Right cardiac atrium (tissue), 5 donors: ENCODE measurements at places on chromosomes 3 and 15. TPM values are rescaled to one million over a fixed set of nuclear protein-coding genes. Genes with fewer than 3 reads are reported as not detected.
A peak's percentile ranks its signal among the peaks of the same experiment; 100 is the strongest.

Gene WDR72
- total RNA-seq: 0.23 TPM

Gene MGLL
- 52.2 TPM for total RNA-seq

DNA sequence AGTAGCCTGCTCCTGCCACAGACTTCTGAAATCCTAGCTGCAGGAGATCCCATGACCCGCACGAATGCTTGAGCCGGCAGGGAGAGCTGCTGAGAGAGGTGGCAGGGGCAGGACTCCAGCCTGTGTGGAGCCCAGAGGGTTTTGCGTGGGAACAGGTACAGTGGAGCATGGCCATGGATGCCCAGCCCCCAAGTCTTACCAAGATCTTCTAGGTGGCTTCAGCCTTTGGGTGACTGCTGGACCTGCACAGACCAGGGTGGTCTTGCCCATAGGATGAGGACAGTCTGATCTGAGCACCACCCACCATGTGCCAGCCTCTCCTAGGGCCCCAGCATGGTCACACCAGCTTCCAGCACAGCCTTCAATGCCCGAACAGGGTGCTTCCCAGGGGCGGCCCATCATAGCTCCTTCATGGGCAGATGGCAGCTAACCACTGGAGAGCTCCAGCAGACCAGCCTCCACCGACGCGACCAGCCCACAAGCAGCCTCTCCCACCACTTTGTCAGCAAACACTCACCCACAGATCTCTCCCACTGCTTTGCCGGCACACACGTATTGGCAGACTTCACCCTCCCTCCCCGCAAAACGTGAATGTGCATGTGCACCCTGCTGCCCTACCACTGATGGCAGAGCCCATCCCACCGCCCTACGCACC, 56.0 kb downstream of the ADAMTS17 start:
- no peak for DNase-seq

DNA sequence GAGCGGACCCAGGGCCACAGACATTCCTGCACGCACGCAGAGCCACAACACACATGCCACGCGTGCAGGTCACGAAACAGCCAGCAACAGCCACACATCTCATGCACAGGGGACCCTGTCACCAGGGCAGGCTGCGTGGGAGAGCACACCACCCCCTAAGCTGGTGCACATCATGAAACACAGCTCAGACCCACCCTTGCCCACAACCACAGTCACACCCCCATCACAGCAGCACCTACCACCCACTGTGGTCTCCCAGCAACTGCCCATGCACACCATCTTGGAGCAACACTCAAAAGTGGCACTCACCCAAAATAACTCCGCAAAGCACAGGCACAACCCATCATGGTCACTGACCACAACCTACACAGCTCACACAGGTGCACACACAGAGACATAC, 75.7 kb downstream of the OCA2 start:
- no peak for DNase-seq

Gene IDH3A
- total RNA-seq: 496 TPM

Gene RFT1
- 12.8 TPM for total RNA-seq

Gene SEMA7A
- 2.4 TPM for total RNA-seq

- DNase-seq: no peak
Measured at GRCh38 chr3:129231331-129232119, 17.9 kb upstream of the COPG1 start.

DNA sequence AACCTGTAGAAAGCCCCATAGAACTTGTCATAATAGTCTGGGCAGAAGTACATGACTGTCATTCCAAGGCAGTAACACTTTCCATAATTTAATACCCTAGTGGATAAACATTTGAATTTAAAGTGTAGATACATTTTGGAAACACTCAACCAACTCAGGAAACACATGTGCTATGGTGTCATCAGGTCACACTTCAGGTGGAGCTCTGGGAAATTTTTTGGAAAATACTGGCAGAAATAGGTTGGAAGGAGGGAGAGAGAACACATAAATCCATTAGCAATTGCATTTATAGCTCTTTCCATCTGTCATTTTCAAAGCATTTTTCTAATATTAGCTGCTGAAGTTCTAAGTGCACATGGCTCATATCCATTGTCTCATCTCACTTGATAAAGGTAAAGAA, 135.7 kb downstream of the MEIS2 start:
- no peak for DNase-seq

Gene GABRA5
- 0.74 TPM for total RNA-seq

Gene ZNF770
- total RNA-seq: 41.7 TPM

DNA sequence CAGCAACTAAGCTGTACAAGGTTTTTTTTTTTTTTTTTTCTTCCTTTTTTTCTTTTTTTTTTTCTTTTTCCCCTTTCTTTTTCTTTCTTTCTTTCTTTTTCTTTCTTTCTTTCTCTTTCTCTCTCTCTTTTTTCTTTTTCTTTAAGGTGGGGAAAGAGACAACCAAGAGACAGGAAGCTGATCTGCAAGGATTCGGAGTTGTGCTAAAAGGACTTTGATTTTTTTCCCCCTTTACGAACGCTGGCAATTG, 148 bp downstream of the RBMS3 start:
- no peak for DNase-seq

GRCh38 chr3:76402926-76403325, 617.6 kb upstream of the ZNF717 start:
- DNase-seq: no peak

GRCh38 chr3:51390246-51391074, 625 bp upstream of the RBM15B start:
- no peak for DNase-seq

DNA sequence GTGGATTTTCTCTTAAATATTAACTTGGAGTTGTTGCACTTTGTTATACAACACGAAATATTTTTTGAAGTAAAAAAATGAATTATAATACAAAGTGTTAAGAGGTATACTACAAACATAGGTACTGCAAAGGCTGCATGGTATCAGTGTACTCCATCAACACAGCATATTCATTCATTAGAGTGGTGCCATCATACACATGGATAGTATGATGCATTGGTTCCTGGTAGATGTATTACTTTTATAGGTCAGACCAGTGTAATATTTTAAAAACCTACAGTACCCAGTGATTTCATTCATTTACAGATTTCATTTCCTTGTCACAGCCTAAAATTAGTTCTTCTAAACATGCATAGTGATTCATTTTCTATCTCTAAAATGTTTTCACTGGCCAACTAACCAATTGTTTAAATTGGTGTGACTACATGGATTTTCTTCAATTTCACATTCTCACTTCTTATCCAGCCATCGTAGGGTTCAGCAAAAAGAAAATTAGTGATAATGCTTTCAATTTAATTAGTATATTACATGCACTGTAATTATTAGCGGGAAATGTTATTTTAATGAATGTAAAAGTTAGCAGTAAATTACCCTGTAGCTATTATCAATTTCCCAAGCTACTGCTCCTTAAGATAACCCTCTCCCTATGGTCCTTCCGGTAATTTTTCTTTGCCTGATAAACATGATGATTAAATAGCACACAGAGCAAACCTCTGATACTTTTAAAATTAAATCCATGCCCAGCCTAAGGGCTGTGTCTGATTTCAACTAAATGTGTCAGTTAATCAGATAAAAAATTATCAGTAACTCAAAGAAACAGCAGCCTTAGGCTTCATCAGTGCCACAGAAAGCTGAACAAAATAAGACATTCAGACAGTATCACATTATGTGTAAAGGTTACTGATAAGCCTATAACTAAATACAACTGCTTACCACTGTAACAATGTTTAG, 68.4 kb downstream of the DPH6 start:
- DNase-seq: no peak

GRCh38 chr3:66466606-66467270, 34.1 kb downstream of the LRIG1 start:
- no peak for DNase-seq

Gene RAMAC
- 13.6 TPM for total RNA-seq

Gene ZFYVE19
- total RNA-seq: 20.3 TPM

DNA sequence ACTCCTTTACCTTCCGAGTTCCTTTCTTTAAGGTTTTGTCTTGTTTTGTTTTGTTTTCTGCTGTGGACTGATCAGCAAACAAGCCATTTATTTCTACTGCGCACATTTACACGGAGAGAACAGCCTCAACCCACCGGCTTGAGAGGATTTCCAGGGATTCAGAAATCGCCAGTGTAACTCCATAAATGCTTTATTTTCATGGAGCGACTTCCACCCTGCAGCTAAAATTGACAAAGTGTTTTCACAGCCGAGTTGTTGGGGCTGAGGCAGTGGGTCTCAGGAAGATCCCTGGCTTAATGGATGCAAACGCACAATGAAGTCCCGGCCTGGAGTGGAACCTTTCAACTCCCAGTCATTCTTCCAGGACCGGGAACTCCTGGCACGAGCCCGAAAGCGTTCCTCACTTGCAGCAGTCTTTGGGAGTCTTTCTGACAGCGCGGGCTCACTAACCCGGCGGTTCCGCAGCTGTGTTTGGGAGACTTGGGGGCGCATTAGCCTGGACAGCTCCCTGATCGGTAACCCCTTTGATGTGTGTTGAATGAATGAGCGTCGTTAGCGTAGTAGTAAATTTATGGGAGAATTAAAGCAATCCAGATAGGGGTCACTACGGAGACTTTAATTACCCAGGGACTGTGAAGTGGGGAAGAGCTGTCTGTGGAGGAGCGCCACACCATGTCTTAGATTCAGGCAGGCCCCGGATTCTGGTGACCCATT, 785 bp upstream of the MYRIP start:
- DNase-seq: peak; percentile 25

DNA sequence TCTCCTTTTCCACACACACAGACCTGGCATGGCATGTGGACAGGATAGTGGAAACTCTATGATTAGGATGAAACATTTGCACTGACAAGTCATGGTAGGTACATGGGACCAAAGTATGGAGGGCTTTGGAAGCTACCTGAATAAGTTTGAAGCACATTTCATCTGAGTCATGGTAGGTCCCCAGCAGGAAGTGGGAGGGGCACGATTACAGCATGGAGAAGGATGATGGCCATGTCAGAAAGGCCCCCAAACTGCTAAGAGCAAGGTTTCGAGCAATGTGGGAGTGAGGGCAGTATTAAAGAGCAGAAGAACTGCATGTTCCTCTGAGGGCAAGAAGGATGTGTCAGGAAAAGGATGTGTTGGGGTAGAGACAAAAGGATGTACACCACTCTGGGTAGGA, 51.5 kb upstream of the CSTA start:
- no peak for DNase-seq

DNA sequence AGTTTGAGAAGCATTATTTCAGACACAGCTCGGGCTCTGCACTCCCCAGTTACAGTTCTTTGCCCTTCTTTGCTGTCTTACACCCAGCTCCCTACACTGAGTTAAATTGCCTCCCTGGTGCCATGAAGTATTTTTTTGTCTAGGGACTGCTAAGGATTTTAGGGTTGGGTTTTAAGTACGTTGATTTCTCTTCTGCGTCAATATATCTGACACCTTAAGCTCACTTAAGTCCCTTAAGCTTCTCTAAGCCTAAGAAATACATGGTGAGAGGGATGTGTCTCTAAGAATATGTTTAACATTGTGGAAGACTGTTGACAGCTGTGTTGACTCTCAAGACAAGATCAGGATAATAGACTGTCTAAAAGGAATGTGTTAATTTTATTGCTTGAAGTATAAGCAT, 400.5 kb downstream of the PTPRG start:
- DNase-seq: no peak

- DNase-seq: no peak
Measured at GRCh38 chr3:79515072-79515471, 252.7 kb downstream of the ROBO1 start.

DNA sequence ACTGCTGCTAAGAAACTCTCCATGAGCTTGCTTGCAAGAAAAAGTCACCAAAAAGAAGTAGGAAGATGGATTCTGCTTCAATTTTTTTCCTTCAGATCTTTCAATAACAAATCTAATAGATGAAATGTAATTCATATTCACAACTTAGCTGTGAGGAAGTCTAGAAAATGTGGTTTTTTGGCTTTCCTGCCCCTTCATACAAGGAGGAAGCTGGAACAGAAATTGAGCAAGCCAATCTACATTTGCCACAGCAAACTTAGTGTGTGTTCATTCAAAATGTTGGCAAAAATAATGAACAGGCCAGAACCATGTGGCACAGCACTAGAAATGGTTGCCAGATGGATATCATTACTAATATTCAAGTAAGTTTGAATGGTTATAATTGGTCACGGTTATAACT, 93.2 kb upstream of the NEDD4 start:
- DNase-seq: no peak

Gene PPP1R14D
- not detected for total RNA-seq

GRCh38 chr3:179236669-179237301, 14.1 kb downstream of the KCNMB3 start:
- no peak for DNase-seq

DNA sequence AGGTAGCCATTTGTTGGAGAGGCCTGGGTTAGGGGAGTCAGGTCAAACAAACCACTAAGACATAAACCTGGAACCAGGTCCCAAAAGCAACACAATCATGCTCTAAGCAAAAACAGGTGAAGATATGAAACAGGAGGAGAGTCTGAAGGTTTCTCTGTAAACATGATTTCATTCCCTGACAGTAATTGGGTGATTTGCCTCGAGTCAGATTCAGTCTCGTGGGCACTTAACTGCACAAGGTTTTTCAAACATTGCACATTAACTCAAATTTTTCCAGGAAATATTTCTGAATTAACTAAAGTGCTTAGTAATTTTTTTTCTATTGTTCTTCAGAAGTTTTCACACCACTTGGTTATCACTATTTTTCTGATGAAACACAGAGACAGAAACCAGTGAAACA, 27.8 kb downstream of the RORA start:
- DNase-seq: no peak

GRCh38 chr3:104907507-104907906, 459.2 kb upstream of the ALCAM start:
- no peak for DNase-seq

DNA sequence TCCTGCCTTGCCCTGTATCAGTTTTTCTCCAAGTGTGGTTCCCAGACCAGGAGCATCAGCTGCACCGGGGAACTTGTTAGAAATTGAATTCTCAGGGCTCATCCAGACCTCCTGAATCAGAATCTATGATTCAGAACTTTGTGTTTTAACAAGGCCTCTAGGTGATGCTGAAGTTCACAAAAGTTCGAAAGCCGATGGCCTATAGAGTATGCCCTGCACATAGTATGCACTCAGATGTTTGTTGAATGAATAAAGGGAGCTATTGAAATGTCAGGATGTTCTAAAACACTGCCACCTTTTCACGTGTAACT, 664 bp upstream of the LARP6 start:
- DNase-seq: no peak

Gene RTP1
- not detected for total RNA-seq

DNA sequence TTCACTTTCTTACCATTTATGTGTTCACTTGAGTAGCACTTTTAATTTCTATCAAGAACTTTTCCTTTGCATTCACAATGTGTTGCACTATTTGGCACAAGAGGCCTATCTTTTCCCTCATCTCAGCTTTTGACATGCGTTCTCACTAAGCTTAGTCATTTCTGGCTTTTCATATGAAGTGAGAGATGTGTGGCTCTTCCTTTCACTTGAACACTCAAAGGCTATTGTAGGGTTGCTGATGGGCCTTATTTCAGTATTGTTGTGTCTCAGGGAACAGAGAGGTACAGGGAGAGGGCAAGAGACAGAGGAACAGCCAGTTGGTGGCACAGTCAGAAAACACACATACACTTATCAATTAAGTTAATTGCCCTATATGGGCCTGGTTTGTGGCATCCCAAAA, 127.4 kb upstream of the MLF1 start:
- no peak for DNase-seq

Gene NOX5
- total RNA-seq: 0.06 TPM
